Breast epithelium (tissue), 4 donors: ENCODE measurements at places on chromosomes 3 and 15. TPM values are rescaled to one million over a fixed set of nuclear protein-coding genes. Genes with fewer than 3 reads are reported as not detected.

Gene RUBCN
- 36.4 TPM for total RNA-seq

Gene ERICH6
- total RNA-seq: 0.29 TPM

Gene EPHB1
- 1.8 TPM for total RNA-seq

Gene CTXN2
- total RNA-seq: not detected

GRCh38 chr3:48565186-48565585 is 1.6 kb upstream of the UCN2 start:
- DNase-seq: no peak

DNA sequence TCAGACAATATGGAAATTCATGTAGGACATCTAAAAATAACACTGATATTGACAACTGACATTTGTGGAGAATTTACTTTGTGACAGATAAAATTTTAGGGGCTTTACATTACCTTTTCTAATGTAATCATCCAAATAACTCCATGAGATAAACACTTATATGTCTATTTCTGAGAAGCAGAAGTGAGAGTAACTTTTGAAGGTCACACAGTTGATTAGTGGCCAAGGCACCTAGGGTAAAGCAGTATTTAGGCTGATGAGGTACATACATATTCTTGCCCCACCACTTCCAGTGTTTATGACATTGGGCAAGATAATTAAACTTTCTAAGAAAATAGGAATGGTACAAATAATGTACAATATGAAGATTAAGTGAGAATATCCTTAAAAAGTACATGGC is 248.4 kb downstream of the CPNE4 start:
- DNase-seq: no peak

GRCh38 chr15:43281926-43282602 is 15.3 kb upstream of the TGM5 start:
- DNase-seq: no peak

DNA sequence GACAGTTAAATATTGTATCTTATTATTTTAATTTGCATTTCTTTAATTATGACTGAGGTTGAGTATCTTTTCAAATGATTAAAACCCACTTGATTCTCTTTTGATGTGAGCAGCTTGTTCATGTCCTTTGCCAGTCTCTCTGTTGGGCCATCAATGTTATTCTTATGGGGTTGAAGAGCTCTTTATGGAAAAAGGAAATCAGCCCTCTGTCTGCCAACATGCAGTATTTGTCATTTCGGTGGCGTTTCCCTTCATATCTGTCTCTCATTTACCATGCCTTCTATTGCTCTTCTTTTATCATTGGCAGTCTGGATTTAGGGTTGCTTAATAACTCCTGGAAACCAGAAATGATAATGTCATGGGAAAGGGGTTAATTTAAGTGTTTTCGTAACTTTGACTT is 340.7 kb upstream of the DNAJC19 start:
- DNase-seq: no peak

GRCh38 chr15:39287322-39288195 is 293.3 kb upstream of the THBS1 start:
- DNase-seq: no peak

DNA sequence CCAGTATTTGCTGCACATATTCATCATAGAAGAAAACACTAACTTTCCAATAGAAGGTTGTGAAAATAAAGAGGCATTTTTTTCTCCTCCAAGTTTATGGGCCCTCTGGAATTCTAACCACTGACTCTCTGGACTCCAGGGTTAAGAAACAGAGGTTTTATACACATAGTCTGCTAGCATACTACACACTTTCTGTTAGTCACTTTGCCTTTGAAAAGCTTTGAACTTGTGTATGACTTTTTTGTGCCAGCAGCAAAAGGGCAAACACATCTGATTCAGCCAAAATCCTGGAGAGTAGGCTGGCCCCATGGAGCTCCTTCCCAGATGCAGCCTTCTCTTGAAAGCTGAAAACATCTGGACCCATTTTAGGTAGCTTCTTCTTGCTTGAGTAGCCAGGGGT is 6.2 kb downstream of the ZIC4 start:
- DNase-seq: no peak

DNA sequence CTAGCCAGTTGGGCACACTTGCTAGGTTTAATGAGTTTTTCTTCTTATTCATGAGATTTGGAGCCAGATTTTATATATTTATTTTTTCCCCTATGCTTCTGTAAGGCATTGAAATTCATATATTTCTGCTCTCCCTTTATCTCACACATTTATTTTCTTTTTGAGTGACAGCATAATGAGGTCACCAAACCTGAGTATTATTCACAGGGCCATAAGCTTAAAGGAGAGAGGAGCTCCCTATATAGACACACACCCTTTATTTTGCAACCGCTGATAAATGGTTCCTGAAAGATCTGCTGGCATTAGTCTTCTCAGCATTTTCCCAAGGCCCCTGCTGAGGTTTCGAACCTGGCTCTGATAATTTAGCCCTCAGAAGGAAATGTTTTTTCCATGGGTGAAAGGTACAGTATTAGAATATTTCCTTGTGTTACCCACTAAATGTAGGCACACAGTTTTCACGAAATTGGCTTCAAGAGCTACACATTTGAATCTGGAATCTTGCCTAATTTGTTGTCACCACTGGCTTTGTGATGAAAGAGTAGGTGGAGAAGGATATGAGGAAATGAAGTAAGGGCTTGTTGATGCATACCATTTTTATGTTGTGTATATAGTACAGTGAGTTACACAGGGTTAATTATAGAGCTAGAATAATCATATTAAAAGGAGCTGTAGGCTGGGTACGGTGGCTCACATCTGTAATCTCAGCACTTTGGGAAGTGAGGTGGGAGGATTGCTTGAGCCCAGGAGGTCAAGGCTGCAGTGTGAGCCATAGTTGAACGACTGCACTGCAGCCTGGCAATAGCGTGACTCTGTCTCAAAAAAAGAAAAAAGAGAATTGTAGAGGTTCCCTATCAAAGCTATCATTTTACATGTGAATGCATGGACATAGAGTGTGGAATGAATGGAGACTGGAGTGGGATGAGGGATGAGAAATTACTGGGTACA is 6.5 kb downstream of the KLHL18 start:
- DNase-seq: no peak

DNA sequence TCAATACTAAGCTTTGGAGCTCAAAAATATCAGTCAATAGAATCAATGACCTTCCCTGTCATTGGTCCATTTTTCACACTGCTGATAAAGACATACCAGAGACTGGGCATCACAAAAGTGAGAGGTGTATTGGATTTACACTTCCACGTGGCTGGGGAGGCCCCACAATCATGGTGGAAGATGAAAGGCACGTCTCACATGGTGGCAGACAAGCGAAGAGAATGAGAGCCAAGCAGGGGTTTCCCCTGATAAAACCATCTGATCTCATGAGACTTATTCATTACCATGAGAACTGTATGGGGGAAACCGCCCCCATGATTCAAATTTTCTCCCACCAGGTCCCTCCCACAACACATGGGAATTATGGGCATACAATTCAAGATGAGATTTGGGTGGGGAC is 81.9 kb downstream of the ANXA2 start:
- no peak for DNase-seq
